ENCODE measurements at places on chromosomes 5 and 9.

DNA sequence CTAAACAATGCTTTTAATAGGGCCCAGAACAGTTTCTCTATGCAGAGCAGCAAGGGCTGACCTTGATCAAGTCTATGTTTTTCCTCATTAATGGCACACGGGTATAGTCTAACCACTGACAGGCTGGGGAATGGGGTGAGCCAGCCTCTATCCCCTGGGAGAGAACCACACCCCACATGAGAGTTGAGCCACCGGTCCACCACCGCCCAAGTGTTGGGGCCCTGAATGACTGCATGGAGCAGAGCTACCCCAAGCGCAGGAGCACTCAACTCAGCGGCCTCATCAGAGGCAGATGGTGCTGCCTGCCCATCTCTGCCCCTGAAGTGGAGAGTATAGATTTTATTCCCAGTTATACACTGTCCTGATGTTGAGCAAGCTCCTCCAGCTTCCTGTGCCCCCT lies 247.9 kb upstream of the IRX1 start:
- no peak for DNase-seq

GRCh38 chr5:150731669-150732242 lies 27.1 kb downstream of the DCTN4 start:
- DNase-seq: no peak

DNA sequence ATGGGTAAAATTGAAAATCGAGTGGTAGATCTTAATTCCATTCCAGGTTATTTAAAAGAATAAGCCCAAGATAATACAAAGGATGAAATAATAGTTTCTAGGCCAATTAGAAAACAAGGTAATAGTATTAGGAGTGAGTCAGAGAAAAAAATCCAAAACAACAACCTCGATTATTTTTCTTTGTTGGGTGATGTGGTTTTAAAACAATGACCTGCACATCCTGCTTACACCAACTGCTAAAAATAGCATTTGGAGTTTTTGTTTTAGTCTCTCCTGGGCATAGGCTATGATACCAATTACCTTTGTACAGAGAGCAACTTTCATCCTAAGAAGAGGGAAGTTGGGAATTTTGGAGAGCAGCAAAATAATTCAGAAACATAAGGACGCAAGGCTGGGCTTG lies 101.7 kb upstream of the MYO10 start:
- DNase-seq: no peak

GRCh38 chr9:100011062-100011681 lies 87.6 kb downstream of the ERP44 start:
- peak; percentile 8 for DNase-seq

DNA sequence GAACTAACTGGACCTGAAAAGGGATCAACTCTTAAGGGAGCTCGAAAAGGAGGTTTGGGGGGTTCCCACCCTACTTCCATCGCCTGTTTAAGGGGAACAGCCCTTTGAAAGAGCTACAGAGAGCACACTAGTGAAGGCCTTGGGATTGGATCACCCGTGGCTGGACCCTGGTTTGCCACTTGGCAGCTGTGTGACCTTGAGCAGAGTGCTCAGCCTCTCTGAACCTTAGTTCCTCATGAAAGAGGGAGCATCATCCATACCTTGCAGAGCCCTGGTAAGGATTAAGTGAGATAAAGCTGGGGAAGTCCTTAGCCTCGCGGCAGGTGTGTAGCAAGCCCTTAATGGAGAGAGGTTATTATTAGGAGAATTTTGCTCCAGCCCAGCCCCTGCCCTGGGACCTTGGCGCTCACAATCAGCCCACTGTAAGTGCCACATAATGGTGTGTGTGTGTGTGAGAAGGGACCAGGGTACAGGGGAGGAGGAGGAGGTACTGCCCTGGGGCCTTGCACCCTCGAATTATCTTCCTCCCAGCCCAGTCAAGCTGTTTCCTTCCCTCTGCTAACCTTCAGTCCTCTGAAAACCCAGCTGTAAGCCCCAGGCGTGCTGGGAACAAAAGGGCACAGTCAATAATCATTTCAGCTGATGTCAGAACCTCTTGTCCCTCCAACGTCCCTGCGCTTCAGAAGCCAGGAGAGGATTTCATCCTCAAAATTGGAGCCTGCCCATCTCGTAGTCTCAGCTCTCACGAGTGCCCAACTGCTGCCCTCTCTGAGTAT lies 42.9 kb downstream of the FOXI1 start:
- no peak for DNase-seq

- no peak for DNase-seq
Observed at GRCh38 chr9:33459115-33459514, 11.7 kb upstream of the AQP3 start.

DNA sequence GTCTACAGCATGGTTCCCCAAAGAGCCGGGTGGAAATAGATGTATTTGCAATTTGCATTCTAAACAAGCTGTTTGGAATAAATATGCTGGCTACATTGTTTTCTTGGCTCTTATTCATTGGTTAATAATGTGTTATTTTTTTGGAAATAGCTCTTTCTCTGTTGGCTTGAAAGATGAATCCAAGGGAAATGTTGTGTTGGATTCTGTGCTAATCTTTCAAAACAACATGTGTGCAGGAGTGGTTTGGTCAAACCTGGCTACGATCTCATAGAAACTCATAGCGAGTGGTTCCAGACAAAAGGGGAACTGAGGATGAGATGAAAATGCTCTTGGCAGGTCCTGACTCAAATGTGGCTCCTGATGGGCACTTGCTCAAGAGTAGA lies 63.7 kb upstream of the CXCL14 start:
- no peak for DNase-seq

DNA sequence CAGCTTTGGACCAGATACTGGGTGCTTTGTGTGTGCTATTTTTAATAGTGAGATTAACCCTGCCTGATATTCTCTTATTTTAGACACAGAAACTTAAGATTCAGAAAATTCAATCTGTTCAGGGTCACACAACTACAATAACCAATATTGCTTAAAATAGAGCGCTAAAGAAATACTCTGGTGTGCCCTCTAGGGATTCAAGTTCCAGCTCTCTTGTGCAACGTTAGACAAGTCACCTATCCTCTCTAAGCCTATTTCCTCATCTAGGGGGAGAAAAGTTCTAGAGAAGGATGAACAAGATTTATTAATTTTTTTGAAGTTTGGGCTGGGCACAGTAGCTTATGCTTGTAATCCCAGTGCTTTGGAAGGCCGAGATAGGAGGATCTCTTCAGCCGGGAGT lies 2.1 kb upstream of the SCAI start:
- no peak for DNase-seq

- DNase-seq: no peak
Observed at GRCh38 chr5:33629999-33630398, 189.2 kb downstream of the TARS1 start.

DNA sequence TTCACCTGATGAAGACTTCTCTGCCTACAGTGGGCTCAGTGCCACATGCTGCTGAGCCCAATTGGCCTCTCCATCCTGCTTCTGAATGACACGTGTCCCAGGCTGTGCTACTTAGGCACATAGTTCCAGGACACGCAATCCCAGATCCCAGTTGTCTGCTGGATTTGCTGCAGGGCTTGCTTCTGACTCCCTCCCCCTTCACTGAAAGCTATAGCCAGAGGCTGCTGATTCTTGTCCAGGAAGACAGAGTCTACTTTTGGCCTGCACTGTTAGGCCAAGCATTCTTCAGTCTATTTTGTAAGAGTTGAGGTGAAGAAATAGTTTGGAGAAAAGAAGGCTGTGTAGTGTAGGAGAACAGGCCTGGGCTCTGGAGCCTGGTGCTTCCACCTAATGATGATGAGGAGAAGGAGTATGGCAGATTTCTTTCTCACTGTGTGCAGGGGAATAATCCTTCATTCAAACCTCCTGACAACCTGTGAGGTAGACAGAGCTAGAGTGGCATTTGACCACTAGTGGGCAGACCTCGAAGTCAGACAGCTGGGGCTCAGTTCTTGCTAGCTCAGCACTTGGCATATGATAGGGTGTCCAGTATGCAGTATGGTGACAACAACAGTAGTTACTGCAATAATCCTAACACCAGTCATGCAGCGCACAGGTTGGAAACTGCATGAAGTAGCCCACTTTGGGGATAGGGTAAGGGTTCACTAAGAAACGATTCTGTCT lies 19.5 kb upstream of the ASPN start:
- peak; percentile 63 for DNase-seq

DNA sequence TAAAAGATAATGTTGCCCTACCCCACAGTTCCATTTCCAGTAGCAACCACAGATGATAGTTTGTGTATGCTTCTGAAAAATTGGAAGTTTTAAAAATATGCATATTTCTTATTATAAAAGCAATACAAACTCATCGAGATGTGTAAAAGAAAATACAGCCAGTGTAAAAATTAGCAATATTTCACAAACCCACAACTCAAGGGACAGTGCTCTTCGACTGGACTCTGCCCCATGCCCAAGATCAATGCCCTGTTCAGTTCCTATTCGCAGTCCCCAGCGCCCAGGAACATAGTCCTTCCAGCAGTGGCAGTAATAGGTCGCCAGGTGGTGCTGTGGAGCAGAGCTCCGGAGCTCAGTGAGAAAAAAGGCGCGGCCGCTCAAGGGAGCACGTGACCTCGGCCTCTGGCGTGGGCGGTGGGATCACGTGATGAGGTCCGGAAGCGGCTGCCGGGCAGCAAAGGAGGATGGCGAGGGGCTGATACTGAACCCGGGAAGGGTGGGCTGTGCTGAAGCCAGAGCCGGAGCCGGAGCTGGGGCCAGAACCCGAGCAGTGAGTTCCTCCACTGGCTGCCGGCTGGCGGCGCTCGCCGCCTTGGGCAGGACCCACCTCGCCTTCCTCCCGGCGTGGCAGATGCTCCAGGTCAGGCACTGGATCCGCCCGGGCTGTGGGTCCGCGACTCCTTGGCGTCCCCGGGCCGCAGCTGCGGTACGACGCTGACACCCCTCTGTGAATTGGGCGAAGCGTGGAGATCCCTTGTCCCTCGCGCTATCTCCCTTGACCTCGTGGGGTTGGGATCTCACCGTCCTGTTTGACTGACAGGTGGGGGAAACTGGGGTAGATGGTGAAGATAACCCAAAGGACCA lies at the start of gene SLC36A1:
Gene SLC36A1 (plus strand): TSS at position 430 of the 864 bp plus-strand sequence. CDS start 11,190 bp downstream, outside the sequence.
- DNase-seq: peak; percentile 40

- no peak for DNase-seq
Observed at GRCh38 chr5:55577353-55578060, 42.7 kb upstream of the PLPP1 start.

DNA sequence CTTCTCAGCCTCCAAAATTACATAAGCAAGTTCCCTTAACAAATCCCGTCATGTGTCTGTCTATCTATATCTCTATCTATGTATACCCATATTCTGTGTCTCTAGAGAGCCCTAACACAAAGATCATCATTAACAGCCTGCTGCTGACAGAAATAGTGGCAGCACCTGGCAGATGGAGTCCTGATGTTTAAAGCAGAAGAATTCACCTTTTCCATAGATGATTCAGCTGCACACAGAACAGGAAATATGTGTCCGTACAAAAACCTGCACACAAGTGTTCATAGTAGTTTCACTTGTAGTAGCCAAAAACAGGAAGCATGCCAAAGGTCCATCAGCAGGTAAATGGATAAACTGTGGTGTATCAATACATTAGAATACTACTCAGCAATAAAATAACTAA lies 45.0 kb upstream of the ACO1 start:
- no peak for DNase-seq

DNA sequence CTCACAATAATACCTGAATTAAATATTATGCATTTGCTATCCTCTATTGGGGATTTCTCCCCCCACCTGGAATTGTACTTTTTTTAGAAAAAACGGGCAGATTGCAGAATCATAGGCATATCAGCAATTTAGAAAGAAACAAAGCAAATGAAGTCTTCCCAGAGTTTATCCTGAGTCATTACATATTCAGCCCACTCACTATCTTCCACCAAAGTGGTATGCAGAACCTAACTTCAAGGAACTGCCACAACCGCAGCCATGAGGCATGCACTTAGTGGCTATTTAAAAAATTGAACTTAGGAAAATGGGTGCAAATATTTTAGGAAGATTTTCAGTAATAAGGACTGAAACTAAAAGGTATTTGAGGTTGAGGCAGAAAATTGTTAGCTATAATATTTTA lies 48.6 kb downstream of the UBAP1 start:
- peak; percentile 34 for DNase-seq

DNA sequence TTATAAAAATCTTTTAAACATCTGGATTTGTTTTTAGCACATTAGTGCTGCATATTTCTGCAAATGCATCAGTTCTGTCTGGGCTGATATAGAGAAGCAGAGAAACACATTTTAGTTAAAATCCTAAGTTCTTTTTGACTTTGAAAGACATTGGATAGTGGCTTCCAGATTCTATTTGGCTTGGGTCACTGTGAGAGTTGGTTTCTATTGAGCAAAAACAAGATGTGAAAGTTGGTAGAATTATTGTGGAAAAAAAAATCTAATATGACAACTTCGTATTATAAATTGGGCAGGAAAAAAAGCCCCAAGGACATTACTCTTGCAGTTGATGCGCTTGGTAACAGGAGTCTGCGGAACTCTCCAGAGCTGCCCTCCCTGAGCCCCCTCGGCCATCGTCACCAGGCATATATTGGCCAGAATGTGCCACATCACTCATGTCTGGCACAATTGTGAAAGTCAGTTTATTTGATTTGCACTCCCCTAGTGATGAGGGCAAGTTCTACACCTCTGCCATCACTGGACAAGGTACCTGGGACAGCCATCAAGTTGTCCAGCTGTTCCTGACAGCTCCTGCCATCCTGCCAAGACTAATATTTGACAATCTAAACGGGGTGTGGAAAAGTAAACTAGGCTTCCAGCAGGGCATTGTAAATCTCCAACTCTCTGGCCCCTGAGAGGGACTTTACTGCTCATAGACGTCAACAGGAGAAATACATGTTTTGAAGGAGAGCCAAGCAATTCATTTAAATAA lies 334.5 kb downstream of the TENT4A start:
- no peak for DNase-seq

DNA sequence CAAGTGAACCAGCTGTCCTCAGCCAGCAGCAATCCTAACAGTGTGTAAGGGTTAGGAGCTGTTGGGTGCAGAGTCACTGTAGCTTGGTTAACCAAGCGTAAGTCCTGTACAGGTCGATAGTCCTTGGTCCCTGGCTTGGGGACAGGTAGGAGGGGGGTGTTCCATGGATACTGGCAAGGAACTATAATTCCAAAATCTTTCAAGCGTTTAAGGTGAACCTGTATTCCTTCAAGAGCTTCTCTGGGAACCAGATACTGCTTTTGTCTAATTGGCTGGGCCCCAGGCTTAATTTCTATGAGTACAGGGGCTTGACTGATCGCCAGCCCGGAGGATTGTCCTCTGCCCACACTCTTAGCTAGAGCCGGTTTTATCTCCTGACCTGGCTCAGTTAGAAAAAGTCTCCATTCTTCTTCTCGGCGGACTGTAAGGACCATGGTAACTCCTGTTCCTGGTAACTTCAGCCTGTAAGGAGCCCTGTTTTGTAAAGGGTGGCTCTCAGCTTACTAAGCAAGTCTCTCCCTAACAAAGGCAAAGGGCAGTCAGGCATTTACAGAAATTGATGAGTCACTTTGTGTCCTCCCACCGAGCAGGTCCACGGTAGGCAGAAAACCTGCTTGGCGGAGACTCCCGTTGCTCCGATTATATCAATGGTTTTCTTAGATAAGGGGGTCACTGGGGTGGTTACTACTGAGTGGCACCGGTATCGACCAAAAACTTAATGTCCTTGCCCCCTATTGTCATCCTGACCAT lies 6.0 kb upstream of the ZNF354C start:
- DNase-seq: no peak

- no peak for DNase-seq
Observed at GRCh38 chr5:107980923-107981692, 310.4 kb upstream of the EFNA5 start.

GRCh38 chr5:3526551-3527185 lies 69.0 kb upstream of the IRX1 start:
- no peak for DNase-seq

- no peak for DNase-seq
Observed at GRCh38 chr5:147782110-147783028, at the start of gene JAKMIP2. Gene JAKMIP2, minus strand, starts transcription at chr5:147782728. Its CDS starts 110,922 bp downstream, at chr5:147671806.

All from AG09309 (cell line).